Cardiac muscle cell (in vitro differentiated cells and primary cell): ENCODE measurements at places on chromosomes 16 and 17. TPM values are rescaled to one million over a fixed set of nuclear protein-coding genes. Genes with fewer than 3 reads are reported as not detected.

CCL1 gene
- not detected in 2 replicates for total RNA-seq

SOX8 gene
- total RNA-seq: 9.2 and 13.7 TPM in 2 replicates

PIRT gene
- not detected in 2 replicates for total RNA-seq

- DNase-seq: no peak
These were observed 36.7 kb downstream of the GRIN2C start for GRCh38 chr17:74822939-74823367.

- DNase-seq: no peak
These were observed 72.4 kb downstream of the ERCC4 start for GRCh38 chr16:13992322-13992721.

- no peak for DNase-seq
These were observed 8.7 kb upstream of the ANKS4B start for GRCh38 chr16:21224800-21225199.

- DNase-seq: no peak
These were observed 515 bp downstream of the CBFA2T3 start for GRCh38 chr16:88976366-88977017.

GRCh38 chr17:31859487-31860008 lies 504 bp upstream of the COPRS start:
- no peak for DNase-seq

- peak; percentile 70 for DNase-seq
These were observed 35.7 kb downstream of the PLD6 start for GRCh38 chr17:17170346-17170985.

DNA sequence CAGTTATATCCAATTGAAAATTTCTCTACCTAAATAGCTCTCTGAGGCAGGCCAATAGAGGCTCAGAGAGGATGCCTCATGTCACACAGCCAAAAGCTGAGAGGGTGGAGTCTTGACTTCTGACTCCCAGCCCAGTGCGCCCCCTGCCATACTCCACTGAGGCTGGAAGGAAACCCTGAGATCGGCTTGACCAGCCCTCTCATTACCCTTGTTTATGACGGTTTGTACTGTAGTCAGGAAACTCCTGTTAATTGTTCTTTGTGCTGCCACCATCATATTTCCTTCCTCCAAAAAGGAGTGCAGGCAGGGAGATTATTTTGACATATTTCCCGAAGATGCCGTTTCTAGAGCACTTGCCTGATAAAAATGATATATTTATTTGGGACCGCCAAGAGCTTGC lies 107.9 kb downstream of the AIPL1 start:
- DNase-seq: no peak

- no peak for DNase-seq
These were observed 54.1 kb downstream of the VAC14 start for GRCh38 chr16:70746708-70747424.

DNA sequence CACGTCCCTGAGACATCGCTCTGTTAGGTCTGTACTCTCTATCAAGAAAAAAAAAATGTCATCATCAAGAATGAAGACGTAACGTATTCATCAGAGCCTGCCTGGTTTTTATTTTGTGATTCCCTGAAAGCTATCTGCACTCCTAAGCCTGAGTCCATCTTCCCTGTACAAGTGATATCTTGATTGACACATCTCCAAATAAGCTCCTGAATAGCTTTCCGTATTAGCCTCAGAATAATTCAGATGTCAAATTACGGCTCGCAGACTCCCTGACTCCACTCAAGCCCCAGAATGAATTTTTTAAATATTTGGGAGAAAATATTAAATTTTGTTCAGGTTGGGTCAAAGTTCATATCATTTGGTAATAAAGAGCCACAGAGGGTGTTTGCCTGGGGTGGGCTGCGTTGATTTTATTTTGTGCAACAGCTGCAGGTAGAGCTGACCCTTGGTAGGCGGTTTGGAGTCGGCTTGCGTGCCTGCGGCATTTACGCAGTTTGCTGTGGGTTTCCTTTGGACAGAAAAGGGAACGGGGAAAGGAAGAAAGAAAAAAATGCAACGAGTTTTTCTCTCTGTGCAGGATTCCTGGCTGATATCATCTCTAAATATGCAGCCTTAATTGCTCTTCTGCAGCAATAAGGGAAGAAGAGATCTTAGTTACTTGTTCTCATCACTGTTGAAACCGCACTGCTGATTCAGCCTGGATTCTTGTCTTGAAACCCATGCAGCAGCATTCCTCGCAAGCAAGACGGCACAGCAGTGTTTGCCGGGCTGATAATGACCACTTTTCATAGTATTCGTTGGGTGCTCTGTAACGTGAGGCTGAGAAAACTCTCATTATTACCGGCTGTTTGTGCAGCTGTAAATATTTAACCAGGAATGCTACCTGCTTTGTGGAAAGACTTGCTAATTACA lies 114.7 kb downstream of the IRX3 start:
- DNase-seq: peak; percentile 68
